Glutamatergic neuron (in vitro differentiated cells): ENCODE measurements at places on chromosomes 7 and 10. TPM values are rescaled to one million over a fixed set of nuclear protein-coding genes. Genes with fewer than 3 reads are reported as not detected.

The CHPF2 gene
- 38.1 TPM for total RNA-seq

- H3K27ac ChIP-seq: no peak overlapping the region
- no peaks in the 10 kb centered on the region for H3K27me3 ChIP-seq
- H3K4me1 ChIP-seq: no peaks in the 10 kb centered on the region
- no peak for DNase-seq
- no peak overlapping the region for H3K4me3 ChIP-seq
These were observed 715.3 kb downstream of the INHBA start for GRCh38 chr7:40987571-40987970.

- H3K27ac ChIP-seq: peak within 1 kb of the TSS; percentile 62
- DNase-seq: peak; percentile 71
- H3K4me1 ChIP-seq: peaks cover 15% of the 10 kb centered on the region
- H3K27me3 ChIP-seq: peaks cover 13% of the 10 kb centered on the region
- H3K4me3 ChIP-seq: peak within 1 kb of the TSS; percentile 99
These were observed at the start of gene CDK6 for GRCh38 chr7:92836489-92836999. Gene CDK6, minus strand, starts transcription at chr7:92836573. Its CDS starts 3,250 bp downstream, at chr7:92833323.

DNA sequence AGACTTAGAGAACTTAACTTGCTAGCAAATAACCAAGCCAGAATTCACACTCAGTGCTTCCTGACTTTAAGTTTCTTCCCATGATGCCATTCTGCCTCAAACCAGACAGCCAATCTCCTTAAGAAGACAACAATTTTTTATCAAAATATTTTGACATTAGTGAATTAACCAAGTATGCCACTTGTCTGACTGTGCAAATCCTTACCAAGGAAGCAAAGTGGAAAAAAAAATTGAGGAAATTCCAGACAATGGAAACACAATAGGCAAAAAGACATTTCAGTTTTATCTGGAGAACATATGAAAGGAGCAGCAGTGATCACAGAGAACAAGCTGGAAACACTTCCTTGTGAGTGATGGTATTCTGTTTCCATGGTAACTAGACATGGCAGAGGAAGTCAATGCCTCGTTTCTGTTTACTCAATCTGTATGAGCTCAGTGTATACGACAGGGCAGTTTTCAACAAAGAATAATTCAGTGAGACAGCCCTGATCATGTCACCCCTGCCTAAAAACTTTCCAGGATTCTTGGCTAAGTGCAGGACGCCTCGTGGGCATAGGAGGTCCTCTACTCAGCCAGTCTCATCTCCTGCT lies 114.2 kb downstream of the DYNC1I1 start:
- no peak for DNase-seq
- no peaks in the 10 kb centered on the region for H3K4me1 ChIP-seq
- no peak overlapping the region for H3K4me3 ChIP-seq
- peaks cover 4% of the 10 kb centered on the region for H3K36me3 ChIP-seq

DNA sequence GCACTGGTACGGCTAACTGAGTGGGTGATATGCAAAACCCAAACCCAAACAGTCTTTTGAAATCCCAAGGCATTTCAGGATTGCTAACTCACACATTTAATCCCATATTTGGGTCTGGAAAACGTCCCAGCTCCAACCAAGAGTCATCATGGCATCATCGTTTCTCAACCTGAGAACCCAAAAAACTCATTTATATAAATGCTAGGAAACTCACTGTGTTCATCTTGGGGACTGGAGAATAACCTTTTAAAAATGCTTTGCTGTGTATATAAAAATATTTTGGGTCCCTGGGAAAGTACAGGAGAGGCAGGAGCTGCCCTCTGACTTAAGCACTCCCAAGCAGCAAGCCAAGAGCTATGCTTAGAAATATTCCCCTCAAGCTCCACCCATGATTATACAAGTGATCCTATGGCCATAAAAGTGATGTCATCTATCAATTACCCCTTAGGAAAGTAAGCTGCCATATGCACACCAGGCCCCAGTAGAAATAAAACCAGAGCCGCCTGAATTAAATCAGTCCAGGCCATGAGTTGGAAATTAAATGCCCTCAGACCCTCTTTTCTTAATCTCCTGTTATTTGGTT lies 352.1 kb downstream of the FRMD4A start:
- H3K36me3 ChIP-seq: peaks cover 4% of the 10 kb centered on the region
- DNase-seq: no peak
- H3K27ac ChIP-seq: peak overlapping the region; percentile 16
- no peaks in the 10 kb centered on the region for H3K27me3 ChIP-seq
- peaks cover 15% of the 10 kb centered on the region for H3K4me1 ChIP-seq

- no peak overlapping the region for H3K4me3 ChIP-seq
- no peak for DNase-seq
- H3K36me3 ChIP-seq: peaks cover 30% of the 10 kb centered on the region
- peak overlapping the region; percentile 26 for H3K27ac ChIP-seq
These were observed 6.6 kb upstream of the INSIG1 start for GRCh38 chr7:155291045-155291530.

The UBN2 gene
- total RNA-seq: 34.9 TPM

GRCh38 chr7:149209518-149210269 lies 14.3 kb downstream of the ZNF282 start:
- no peaks in the 10 kb centered on the region for H3K4me1 ChIP-seq
- peaks cover 2% of the 10 kb centered on the region for H3K27me3 ChIP-seq
- peak overlapping the region; percentile 65 for H3K27ac ChIP-seq
- H3K36me3 ChIP-seq: peaks cover 5% of the 10 kb centered on the region
- peak overlapping the region; percentile 39 for H3K4me3 ChIP-seq

- peaks cover 25% of the 10 kb centered on the region for H3K4me1 ChIP-seq
- peak within 1 kb of the TSS; percentile 90 for H3K27ac ChIP-seq
- H3K36me3 ChIP-seq: no peaks in the 10 kb centered on the region
These were observed at the start of gene IGF2BP3 for GRCh38 chr7:23470330-23471105. Gene IGF2BP3, minus strand, starts transcription at chr7:23470491. Its CDS starts 381 bp downstream, at chr7:23470110.
